ENCODE measurements at places on chromosomes 7 and 10.

DNA sequence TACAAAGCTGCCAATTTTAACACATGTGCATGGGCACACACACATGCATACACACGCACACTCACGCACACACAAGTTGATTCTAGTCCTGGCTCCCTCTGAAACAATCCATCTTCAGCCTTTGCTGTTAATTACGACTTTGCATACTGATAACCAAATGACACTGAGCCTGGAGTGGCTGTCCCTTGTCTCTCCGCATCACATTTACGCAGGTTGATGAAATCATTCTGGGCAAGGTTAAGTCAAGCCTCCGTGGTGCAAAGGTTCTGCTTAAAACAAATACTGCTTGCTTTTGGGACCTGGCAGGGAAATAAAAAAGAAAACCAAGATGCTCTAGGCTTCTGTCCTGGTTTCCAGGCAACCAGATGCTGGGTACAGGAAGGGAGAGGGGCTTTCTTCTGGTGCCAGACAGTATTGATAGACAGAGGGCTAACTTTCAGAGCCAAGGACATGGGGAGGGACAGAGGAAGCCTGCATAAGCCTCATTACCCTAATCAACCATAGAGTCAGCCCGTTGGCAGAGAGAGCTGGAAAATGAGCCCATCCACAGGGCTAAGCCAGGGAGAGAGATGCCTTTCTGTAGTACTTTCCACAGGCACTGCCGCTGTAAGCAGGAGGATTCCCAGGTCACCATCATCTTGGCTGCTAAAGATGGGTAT is 233.0 kb downstream of the WDR11 start:
- DNase-seq = no peak

GRCh38 chr10:16950656-16951601 is 133.7 kb upstream of the RSU1 start:
- DNase-seq = peak; percentile 11

DNA sequence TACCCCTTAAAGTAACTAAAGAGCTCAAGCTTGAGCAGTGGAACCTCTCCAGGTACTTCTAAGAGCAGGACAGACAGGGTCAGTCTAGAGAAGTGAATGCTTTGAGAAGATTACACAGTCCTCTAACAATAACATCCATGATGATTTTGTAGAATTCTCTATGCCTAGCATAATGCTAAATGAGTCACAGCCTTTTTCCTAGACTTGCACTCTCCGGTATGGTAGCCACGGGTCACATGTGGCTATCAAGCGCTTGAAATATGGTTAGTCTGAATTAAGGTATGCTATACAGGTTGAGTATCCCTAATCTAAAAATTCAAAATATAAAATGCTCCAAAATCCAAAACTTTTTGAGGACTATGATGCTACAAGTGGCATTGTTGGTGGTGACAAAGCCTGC is 166.6 kb upstream of the MKLN1 start:
- DNase-seq = no peak

- DNase-seq = no peak
These were observed 3.1 kb upstream of the DOCK1 start for GRCh38 chr10:126902157-126902556.

DNA sequence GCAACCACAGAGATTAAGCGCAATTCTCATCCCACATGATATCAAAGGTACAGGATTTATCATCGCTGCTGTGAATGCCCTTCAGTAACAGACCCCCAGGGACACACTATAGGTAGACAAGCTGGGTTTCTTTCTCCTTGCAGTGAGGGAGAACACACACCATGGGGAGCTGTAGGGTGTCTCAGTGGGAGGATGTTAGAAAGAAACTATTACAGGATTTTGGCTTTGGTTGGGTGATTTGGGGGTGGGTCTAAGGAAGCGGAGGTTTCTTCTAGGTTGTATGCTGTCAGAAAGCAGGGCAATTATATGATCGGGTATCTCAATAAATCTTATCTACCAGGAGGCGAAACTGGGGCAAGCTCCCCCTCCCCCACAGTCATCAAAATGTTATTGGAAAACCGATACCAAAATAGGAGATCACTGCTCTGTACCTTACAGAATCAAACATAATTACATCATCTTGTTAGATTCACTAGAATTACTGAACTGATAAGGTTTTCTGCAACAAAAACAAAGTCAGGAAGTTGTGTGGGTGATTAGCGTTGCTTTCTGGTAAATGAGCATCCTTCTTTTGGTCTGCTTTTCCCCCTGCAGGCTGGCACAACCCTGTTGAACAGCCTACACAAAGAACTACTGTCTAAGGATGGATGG is 209.7 kb downstream of the TEX36 start:
- no peak for DNase-seq

DNA sequence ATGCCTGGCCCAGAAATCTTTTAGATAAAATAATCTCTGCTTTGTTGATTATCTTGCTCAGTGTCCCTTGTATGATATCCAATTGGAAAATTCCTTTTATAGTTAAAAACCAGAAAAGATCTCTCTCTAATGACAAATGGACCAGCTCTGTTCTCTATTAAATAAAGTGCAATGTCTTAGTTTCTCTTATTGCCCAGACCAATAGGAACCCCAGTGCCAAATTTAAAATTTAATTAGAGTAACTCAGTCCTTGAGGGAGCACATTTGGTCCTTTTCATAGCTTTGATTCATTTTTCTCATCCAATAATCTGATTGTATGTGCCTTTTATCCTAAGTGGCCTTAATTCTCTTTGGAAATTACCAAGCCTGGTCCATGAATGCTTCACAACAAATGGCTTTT is 158.9 kb upstream of the FOXK1 start:
- no peak for DNase-seq

DNA sequence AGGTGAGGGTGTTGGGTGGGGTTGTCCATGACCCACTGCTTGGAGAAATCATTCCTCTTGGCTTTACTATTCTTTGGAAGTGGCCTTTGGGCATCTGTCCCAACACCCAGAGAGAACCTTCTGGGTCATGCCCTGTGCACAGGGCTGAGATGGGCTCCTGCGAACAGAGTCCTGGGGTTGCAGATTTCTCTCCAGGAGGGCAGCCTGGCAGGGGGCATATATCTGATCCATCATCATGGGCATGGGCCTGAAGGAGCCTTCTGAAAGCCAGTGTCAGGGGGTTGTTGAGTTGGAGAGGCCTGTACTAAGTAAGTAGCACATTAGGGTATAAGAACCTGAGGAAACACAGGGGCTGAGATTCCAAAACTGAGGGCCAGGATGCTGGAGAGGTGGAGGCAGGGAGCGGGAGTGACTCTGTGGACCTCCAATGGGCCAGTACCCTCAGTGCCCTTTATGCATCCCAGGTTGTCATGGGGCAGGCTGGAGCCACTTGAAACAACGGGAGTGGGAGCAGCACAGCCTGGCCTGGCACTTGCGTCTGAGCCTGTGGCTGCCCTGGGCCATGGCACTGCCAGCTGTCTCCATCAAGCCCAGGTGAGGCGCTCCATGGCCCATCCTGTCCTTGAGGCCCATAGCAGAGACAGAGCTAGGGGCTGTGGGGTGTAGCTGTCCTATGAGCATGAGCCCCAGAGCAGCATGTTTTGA is 203.7 kb downstream of the GRID1 start:
- no peak for DNase-seq

DNA sequence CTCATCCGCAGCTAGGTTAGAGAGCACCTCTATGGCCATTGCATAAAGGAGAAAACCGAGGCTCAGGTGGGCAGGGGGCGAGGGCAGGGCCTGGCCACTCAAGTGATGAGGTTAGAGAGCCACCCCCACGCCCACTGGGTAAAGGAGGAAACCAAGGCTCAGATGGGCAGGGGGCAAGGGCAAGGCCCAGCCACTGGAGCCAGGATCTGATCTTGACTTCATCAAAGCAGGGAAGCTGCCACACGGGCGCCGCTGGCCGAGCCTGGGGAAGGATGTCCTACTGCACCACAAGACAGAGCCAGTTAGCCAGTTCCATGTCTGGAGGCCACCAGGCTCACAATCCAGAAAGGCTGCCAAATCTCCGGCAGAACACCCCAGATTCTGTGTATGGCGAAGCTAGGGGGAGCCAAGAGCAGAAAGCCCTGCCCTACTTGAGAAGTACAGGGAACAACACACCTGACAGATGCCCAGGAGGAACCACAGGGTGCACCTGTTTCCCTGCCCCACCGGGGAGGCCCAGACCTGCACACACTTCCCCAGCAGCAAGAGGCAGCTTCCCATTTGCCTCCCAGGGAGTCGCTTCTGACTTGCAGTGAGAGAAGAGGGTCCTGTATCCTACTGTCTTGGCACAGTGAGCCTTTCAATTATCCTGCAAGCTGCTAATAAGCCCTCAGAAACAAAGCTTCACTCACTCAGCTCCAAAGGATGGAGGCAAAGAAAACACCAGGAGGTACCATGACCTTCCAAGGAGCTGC is 101.9 kb downstream of the TNS3 start:
- no peak for DNase-seq

DNA sequence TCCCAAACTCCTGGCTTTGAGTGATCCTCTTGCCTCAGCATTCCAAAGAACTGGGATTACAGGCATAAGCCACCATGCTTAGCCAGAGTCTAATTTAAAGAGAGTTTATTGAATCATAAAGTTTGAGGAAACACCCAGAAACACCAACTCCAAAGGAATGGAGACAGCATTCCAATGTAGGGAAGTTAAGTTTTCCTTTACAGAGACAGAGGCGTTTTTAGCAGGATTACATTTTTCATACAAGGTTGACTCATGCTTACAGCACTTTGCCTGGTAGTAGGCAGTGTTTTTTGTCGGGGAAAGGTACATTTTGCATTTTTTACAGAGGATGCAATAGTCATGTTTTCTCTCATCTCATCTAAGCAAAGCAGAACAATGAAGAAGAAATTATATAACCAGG is 18.9 kb upstream of the OPN4 start:
- no peak for DNase-seq

DNA sequence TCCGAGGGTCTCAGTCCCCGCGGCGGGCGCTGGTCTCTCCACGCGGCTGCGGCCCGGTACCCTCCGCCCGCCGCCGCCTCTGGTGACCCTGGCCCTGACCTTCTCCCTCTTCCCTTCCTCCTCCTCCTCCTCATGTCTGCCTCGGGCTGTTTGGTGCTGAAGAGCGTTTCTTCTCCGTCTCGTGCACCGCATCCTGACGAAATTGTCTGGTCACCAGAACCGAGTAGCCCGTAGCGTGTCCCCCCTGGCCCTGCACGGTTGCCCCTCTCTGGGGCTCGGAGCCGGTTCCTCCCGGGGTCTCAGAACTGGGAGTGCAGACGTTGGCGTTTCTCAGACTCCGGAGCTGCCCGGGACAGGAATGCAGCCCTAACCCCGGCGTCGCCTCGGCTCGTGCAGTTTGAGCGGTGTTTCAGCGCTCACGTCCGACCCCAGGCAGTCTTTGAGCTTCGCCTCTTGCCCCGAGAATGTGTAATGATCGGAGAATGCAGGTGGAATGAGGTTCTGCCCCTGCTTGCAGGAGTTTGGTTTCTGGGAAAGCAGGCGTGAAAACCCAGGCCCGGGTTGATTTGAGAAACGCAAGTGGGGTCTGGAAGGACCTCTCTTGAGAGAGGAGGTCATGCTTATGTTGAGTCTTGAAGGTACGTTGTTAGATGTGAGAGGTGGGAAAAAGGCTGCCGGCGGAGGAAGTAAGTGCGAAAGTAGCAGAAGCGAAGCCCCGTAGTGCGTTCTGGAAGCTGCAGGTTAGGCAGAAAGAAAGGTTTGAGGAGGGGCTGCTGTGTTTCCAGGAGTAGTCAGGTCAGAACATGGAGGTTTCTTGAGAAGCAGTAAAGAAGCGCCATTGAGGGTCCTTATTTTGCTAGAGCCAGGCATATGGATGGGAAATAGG is 743 bp downstream of the RBM17 start:
- no peak for DNase-seq

Measured in activated CD4-positive, alpha-beta T cell treated with anti-CD3 and anti-CD28 coated beads, Interleukin-2, amount 50 U/mL, for 48 hours (primary cell).